ENCODE measurements at places on chromosomes 13 and 19.

- no peak for DNase-seq
Measured at GRCh38 chr13:72255908-72256307, 388.9 kb upstream of the DACH1 start.

DNA sequence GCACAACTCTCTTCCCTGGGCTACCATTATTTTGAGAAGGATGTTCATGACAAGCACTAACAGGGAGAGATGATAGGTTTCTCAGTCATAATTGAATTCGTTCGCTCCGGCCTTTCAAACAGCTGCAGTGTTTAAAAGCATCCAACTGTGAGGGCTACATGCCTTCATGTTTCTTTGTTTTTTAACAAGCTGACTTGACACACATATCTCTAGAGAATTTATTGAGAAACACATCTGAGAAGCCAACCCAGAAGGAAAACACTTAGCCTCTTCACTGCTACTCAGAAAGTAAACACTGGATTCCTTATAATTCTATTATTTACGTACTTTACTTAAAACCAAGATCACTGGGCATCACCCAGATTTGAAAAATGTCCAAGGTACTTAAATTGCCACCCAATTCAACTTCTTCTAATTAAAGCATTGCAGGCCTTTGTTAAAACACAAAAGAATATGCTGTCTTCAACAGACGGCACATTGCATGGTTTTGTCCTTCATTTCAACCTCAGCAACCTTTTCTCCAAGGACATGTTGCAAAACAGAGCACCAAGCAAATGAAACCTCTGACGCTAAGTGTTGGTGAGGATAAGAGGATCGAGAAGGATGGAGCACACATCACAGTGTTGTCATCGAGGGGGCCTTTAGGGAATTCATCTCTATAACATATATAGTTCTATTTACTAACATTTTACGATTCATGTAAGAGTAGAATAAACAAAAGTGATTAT lies 75.8 kb downstream of the TBC1D4 start:
- DNase-seq, result no peak

- DNase-seq, result peak; percentile 31
Measured at GRCh38 chr13:99199541-99200431, 868 bp upstream of the UBAC2 start.

DNA sequence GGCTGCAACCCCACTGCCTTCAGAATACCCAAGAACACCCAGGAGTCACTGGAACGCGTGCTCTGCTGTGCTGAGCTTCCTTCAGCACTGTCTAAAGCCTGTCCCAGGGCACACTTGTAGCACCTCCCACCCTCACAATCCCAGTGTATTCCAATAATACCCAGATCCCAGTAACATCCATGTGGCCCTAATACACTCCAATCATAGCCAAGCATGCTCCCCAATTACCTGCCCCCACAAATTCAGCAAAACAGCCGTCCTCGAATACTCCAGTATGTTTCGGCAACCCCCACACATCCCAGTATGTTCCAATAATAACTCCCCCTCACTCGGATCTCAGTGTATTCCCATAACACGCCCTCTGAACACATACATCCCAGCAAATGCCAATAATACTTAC lies 29.2 kb downstream of the SHANK1 start:
- DNase-seq, result no peak

GRCh38 chr13:40355126-40355724 lies 311.2 kb downstream of the FOXO1 start:
- DNase-seq, result no peak

DNA sequence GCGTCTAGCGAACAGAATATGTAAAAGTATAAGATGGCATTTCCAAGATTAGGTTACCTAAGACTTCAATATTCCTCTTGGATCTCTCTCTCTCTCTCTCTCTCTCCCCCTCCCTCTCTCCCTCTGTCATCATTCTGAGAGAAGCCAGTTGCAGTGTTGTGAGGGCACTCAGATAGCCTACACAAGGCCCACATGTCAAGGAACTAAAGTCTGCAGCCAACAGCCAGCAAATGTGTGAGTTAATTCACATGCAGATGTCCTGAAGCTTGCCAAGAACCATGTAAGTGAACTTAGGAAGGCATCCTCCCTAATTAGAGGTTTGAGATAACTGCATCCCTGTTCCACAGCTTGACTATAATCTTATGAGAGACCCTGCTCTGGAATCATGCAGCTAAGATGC lies 822.9 kb upstream of the PRR20A start:
- no peak for DNase-seq

DNA sequence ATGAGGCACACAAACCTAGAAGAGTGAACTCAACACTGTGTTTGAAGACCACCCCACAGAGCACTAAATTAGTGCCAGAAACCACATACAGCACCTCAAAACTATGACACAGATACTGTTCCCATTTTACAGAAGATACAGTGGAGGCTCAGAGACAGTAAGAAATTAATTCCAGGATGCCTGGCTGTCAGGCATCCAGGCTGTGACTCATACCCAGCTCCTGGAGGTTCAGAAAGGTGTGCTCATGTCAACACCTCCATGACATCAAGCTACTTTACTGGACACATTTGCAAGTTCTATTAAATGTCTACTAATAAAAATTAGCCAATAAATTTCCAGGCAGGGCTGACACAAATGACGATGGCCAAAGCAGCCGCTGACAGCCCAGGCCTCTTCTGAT lies 176.3 kb downstream of the ABCC4 start:
- no peak for DNase-seq

DNA sequence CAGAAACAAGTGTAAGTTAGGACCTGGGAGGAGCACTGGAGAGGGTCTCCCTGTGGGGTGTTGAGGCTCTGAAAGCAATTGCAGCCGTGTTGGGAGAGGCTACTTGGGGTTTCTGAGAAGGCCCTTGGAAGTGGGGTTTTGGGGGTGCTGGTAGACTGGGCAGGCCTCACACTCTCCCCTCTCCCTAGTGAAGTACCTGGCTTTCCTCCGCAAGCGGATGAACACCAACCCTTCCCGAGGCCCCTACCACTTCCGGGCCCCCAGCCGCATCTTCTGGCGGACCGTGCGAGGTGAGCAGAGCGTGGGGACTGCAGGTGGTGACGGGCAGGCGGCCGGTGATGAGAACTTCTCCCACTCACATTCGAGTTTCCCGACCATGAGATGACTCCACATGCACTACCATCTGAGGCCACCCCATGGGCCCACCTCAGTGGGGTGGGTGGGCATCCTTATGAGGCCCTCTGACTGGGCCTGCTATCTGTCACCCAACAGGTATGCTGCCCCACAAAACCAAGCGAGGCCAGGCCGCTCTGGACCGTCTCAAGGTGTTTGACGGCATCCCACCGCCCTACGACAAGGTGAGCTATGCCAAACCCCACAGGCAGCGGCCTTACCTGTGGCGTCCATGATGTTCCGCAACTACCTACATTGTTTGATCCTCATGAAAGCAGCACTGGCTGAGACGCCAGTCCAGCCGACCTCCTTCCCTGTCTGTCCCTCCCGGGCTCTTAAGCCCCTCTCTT lies 3.0 kb downstream of the RPL13A start:
- no peak for DNase-seq

DNA sequence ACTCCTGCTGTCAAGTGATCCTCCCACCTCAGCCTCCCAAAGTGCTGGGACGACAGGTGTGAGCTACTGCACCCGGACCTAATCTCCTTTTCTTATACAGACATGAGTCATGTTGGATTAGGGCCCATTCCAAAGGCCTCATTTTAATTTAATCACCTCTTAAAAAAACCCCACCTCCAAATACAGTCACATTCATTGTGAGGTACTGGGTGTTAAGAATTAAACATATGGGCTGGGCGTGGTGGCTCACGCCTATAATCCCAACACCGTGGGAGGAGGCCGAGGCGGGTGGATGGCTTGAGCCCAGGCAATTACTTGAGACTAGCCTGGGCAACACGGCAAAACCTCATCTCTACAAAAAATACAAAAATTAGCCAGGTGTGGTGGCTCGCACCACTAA lies 46.6 kb downstream of the PIN1 start:
- no peak for DNase-seq

- DNase-seq, result no peak
Measured at GRCh38 chr13:106690779-106691178, 122.8 kb upstream of the ARGLU1 start.

- DNase-seq, result no peak
Measured at GRCh38 chr13:81872581-81872980, 1531.7 kb upstream of the SPRY2 start.

- peak; percentile 66 for DNase-seq
Measured at GRCh38 chr13:99218969-99219368, 18.3 kb downstream of the UBAC2 start.

Data from stimulated activated CD4-positive, alpha-beta T cell treated with anti-CD3 and anti-CD28 coated beads, Interleukin-1b, Interleukin-23, amount 100 ng/mL, for 48 hours (primary cell).